NCI-H1417 treated with DMSO at 0.1 percent for 48 hours (cell line): ENCODE measurements at places on chromosomes 13 and 19.

DNA sequence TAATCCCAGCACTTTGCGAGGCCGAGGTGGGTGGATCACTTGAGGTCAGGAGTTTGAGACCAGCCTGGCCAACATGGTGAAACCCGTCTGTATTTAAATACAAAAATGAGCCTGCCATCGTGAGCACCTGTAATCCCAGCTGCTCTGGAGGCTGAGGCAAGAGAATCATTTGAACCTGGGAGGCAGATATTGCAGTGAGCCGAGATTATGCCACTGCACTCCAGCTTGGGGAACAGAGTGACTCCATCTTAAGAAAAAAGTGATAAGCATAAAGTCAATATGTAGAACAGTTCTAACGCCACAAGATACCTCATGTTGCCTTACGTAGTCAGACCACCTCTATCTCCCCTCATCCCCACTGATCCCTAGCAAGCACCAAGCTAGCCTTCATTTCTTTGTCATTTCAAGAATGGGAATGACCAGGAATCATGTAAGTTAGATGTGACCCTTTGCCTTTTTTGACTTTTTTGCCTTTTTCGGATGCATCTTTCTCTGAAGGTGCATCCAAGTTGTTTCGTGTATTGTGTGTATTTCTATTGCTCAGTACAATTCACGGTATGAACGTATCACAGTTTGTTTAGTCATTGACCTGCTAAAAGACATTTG lies 6.4 kb downstream of the RPL21 start:
- DNase-seq, result no peak

DNA sequence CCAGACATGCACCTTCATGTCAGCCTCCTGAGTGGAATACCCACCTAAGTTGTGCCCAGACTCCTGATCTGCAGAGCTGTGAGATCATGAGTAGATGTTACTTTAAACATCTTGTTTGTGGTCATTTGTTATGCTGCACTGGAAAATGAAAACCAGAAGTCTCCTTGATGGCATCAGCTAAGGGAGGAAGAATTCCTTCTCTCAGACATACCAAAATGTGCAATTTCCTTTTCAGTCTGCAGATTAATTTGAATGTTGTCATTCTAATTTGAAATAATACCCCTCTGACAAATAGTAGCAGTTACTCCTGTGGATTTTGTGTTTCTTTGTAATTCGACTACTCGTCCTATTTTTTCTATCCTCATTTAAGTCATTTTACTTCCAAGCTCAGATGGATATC lies 59.3 kb downstream of the ITGBL1 start:
- DNase-seq, result no peak

- no peak for DNase-seq
Observed at GRCh38 chr19:30887042-30887441, 462.2 kb downstream of the TSHZ3 start.

GRCh38 chr19:8731428-8732169 lies 10.2 kb downstream of the OR2Z1 start:
- DNase-seq, result no peak

DNA sequence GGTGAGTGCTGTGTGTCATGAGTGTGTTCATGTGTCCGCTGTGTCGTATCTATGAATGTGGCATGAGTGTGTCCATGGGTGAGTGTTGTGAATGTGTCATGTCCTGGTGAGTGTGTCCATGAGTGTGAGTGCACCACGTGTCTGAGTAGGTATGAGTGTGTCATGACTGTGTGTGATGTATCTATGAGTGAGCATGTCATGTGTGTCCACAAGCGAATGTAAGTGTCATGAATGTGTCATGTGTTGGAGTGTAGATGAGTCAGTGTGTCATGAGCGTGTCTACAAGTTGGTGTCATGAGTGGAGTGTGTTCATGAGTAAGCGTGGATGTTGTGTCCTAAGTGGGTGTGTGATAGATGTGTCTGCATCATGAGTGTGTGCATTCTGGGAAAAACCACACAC lies 129.4 kb downstream of the TUBA3C start:
- no peak for DNase-seq

- no peak for DNase-seq
Observed at GRCh38 chr13:75341028-75341427, 140.9 kb downstream of the TBC1D4 start.

GRCh38 chr13:39821977-39822376 lies 166.5 kb downstream of the COG6 start:
- no peak for DNase-seq
